Cardiac septum (tissue), 1 donor: ENCODE measurements at places on chromosomes 16 and 17. TPM values are rescaled to one million over a fixed set of nuclear protein-coding genes. Genes with fewer than 3 reads are reported as not detected.

DNA sequence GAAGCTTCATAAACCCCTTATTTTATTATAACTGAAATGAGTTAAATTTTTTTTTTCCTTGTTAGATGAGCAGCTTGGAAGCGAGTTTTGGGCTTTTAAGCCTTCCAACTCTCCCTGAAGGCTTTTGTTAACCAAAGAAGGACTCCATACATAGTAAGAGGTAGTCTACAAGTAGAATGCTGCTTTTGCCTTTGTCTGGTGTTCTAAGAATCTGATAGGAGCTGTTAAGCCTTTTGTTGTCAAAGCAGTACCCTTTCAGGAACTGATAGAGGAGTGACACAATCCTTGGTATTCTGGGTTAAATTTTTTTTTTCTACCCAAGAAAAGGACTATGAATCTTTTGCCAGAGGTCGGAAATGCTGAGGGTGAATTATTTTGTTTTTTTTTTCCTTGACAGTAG, 26.1 kb downstream of the MAP2K4 start:
- DNase-seq, result no peak

DNA sequence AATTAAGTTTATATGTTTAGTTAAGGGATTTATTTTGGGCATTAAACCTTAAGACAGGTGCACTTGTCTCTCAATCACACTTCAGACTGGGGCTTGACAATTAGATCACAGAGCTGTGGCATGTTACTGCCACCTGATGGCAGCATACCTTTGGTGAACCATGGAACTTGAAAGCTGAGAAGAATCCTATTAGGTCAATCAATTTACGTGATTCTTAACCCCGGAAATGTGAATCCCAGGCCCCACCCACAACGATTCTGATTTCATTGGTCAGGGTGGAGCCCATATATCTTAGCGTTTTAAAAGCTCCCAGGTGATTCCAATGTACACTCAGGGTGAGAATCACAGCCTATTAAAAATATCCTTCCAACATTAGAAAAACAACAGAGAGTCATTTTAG, 91.0 kb downstream of the GSG1L start:
- peak; percentile 15 for DNase-seq

GRCh38 chr16:56872863-56873391, 7.9 kb downstream of the SLC12A3 start:
- DNase-seq, result no peak

GRCh38 chr16:35552763-35553162, 2093.4 kb downstream of the TP53TG3F start:
- no peak for DNase-seq

DNA sequence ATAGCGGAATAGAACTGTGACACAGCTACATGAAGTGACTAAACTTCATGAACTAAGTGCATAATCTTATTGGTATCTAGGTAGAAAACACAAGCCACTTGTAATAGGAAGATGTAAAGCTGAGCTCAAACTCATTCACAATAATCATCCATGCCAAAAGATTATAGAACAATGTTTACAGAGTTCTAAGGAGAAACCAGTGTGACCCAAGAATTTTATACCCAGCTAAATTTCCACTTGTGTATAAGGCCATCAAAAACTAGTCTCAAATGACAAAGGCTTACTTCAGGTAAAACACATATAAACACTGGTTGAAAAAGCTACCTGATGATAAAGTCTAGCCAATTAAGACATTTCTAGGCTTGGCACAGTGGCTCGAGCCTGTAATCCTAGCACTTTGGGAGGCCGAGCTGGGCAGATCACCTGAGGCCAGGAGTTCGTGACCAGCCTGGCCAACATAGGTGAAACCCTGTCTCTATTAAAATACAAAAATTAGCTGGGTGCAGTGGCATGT, 16.9 kb upstream of the CPD start:
- DNase-seq, result no peak

- DNase-seq, result no peak
These were observed 3.4 kb upstream of the ZNF385C start for GRCh38 chr17:42101513-42102292.

DNA sequence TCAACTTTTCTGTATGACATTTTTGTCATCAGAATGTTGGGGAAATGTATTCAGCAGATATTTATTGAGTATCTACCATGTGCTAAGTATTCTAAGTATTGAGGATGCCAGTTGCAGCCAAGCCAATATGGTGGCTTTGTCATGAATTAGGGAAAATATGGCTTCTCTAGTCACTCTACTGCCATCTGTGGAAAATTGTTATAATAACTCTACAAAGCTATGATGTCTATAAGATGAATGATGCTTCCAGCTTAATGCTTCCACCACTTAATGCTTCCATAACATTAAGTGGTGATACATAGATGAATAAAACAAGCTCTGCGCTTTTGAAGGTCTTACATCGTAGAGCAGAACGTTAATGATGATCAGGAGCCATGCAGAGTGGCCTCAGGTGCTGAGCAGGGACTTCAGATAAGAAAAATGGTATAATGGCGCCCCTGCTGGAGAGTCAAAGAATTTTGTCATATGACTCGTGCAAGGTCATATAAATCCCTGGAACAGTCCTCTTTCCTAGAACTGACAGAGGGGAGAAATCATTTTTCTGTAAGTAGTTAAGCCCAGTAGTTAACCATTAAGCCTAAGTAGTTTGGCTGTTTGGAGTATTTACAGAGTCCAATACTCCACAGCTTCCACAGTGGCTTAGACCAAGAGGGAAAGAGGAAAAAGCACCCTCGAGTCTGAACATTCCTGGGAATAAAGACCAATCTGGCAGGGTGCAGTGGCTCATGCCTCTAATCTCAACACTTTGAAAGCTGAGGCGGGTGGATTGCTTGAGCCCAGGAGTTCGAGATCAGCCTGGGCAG, 2.7 kb upstream of the TMIGD1 start:
- DNase-seq, result no peak

The MYCBPAP gene
- 0.13 TPM for total RNA-seq

The PPL gene
- 5.6 TPM for total RNA-seq

The KRTAP9-1 gene
- total RNA-seq, result not detected
